Breast epithelium (tissue), 4 donors: ENCODE measurements at places on chromosomes 11 and 22. TPM values are rescaled to one million over a fixed set of nuclear protein-coding genes. Genes with fewer than 3 reads are reported as not detected.

The CHRM1 gene
- total RNA-seq = 0.88 TPM

The OR5P2 gene
- 6.6 TPM for total RNA-seq

GRCh38 chr11:112526699-112527416 is 266.2 kb upstream of the PLET1 start:
- no peak for DNase-seq
- no peaks in the 10 kb centered on the region for H3K27me3 ChIP-seq
- no peaks in the 10 kb centered on the region for H3K36me3 ChIP-seq
- H3K4me1 ChIP-seq = no peaks in the 10 kb centered on the region
- no peak overlapping the region for H3K4me3 ChIP-seq

GRCh38 chr22:47634347-47634746 is 871.9 kb downstream of the TBC1D22A start:
- H3K27ac ChIP-seq = no peak overlapping the region
- no peaks in the 10 kb centered on the region for H3K36me3 ChIP-seq
- DNase-seq = no peak

GRCh38 chr11:116903090-116903489 is 65.7 kb upstream of the APOA1 start:
- H3K27me3 ChIP-seq = no peaks in the 10 kb centered on the region
- no peak for DNase-seq
- no peaks in the 10 kb centered on the region for H3K4me1 ChIP-seq

- H3K4me3 ChIP-seq = no peak overlapping the region
- H3K27ac ChIP-seq = no peak overlapping the region
- no peaks in the 10 kb centered on the region for H3K36me3 ChIP-seq
- no peaks in the 10 kb centered on the region for H3K4me1 ChIP-seq
- no peak for DNase-seq
These were observed 8.4 kb downstream of the KCTD17 start for GRCh38 chr22:37059876-37060449.

- no peak overlapping the region for H3K27ac ChIP-seq
- DNase-seq = no peak
- H3K27me3 ChIP-seq = no peaks in the 10 kb centered on the region
These were observed 1563.7 kb upstream of the TENM4 start for GRCh38 chr11:81004576-81004975.

DNA sequence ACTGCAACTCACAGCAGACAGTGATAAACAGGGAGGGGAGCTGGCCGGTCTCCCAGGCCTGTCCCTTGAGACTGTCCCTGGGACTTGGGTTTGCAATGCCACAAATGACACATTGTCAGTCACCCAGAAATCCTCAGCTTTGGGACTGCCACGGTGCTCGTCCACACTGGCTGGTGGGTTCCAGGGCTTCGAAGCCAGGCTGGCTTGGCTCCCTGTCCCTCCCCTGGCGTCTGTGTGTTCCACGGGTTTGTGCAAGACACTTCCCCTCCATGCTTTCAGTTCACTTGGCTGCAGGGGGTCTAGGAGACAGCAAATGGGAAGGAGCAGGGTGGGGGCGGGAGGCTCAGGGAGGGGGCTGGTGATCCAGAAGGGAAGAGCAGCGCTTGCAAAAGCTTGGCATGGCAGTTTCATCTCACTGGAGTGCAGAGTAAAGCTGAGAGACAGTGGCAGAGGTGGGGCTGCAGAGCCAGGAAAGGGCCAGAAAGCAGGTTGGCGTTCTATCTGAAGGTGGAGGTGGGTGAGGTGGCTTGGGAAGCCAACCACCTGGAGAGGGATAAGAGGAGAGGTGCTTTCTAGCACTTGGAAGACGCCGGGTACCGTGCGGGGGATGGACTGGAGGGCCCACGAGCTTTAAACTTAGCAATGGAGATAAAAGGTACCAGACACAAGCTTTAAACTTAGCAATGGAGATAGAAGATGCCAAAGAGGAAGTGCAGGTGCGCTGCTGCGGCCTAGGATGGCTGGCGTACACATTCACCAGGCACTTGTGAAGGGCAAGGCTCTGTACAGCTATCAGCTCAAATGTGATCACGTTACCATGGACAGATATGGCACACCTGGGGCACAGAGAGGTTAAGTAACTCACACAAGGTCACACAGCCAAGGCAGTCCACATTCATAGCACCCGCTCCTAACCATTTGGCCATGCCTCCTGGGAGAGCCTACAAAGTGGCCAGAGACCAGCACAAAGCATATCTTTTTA is 86.4 kb upstream of the SHISAL1 start:
- H3K4me1 ChIP-seq = no peaks in the 10 kb centered on the region
- no peaks in the 10 kb centered on the region for H3K36me3 ChIP-seq
- no peak overlapping the region for H3K4me3 ChIP-seq
- no peak overlapping the region for H3K27ac ChIP-seq
- H3K27me3 ChIP-seq = peaks cover 32% of the 10 kb centered on the region

- H3K4me3 ChIP-seq = no peak overlapping the region
- no peak for DNase-seq
- peak overlapping the region; percentile 31 for H3K27ac ChIP-seq
- H3K27me3 ChIP-seq = no peaks in the 10 kb centered on the region
- no peaks in the 10 kb centered on the region for H3K36me3 ChIP-seq
These were observed 1.0 kb downstream of the MOGAT2 start for GRCh38 chr11:75718419-75719339.

DNA sequence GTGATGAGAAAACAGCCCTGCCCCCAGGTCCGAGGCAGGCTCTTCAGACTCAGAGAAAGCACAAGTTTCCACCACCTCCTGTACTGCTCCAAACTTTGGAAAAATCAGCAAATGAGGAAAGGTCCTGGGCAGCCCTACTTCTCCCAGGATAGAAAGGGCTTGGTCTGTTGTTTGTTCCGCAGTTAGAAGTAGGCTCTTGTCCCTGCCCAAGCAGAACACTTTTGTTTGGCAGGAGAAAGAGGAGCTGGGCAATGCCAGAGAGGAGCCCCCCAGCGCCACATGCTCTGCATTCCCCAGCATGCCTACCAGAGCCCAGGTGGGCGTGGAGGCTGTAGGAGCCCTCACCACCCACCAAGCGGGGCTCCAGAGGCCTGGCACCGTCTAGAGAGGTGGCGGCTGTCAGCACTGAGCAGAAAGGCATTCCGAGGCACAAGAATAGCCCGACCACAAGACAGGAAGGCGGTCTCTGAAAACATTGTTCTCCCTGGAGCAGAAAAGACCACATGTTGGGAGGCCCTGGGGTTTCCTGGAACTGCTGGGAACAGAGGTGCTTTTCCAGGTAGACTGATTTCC is 90.3 kb upstream of the CD82 start:
- H3K27me3 ChIP-seq = no peaks in the 10 kb centered on the region
- no peaks in the 10 kb centered on the region for H3K4me1 ChIP-seq
- H3K4me3 ChIP-seq = no peak overlapping the region

DNA sequence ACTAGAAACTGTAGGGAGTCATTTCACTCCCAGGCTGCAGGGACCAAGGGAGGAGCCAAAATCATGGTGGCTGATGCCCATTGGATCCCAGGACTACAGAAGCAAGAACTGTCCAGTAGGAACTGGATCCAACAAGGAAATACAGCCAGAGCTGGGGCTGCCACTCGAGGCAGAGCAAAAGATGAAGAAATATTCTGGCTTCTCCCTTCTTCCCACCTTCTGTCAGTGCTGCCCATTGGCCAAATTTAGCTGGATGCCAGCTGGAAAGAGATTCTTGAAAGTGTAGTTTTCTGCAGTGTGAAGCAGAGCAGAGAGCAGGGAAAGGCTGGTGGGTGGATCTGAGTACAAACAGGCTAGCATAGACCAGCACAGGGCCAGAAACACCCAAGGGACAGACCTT is 45.6 kb downstream of the COMMD9 start:
- H3K4me1 ChIP-seq = no peaks in the 10 kb centered on the region
- H3K27ac ChIP-seq = no peak overlapping the region
- no peak for DNase-seq
- no peaks in the 10 kb centered on the region for H3K27me3 ChIP-seq
- no peaks in the 10 kb centered on the region for H3K36me3 ChIP-seq

- no peaks in the 10 kb centered on the region for H3K27me3 ChIP-seq
- no peaks in the 10 kb centered on the region for H3K36me3 ChIP-seq
- H3K27ac ChIP-seq = no peak overlapping the region
- H3K4me3 ChIP-seq = no peak overlapping the region
These were observed 28.3 kb upstream of the UPB1 start for GRCh38 chr22:24466716-24467328.

- H3K4me1 ChIP-seq = no peaks in the 10 kb centered on the region
- no peaks in the 10 kb centered on the region for H3K36me3 ChIP-seq
- H3K27me3 ChIP-seq = no peaks in the 10 kb centered on the region
- no peak overlapping the region for H3K27ac ChIP-seq
- no peak overlapping the region for H3K4me3 ChIP-seq
- DNase-seq = no peak
These were observed 333.8 kb downstream of the MN1 start for GRCh38 chr22:27467711-27468110.

DNA sequence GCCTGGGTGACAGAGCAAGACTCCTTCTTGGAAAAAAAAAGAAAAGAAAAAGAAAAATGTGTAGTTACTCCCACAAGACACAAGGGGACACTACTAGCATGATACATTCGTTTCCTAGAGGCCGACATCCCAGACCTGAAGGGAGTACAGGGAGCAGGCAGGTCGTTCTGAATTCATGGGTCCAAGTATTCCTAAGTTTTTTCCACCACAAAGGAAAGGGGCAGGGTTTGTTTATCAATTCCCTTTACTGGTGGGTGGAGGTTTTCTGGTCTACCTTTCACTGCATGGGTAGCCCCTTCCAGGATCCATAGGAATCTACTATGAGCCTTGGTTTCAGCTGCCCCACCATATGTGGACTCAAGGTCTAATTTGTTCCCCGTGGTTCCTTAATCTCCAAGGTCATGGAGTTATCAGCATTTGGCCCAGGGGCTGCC is 11.8 kb downstream of the TIGD3 start:
- peak; percentile 41 for DNase-seq
- H3K27me3 ChIP-seq = no peaks in the 10 kb centered on the region
- H3K4me1 ChIP-seq = no peaks in the 10 kb centered on the region
- H3K4me3 ChIP-seq = no peak overlapping the region

DNA sequence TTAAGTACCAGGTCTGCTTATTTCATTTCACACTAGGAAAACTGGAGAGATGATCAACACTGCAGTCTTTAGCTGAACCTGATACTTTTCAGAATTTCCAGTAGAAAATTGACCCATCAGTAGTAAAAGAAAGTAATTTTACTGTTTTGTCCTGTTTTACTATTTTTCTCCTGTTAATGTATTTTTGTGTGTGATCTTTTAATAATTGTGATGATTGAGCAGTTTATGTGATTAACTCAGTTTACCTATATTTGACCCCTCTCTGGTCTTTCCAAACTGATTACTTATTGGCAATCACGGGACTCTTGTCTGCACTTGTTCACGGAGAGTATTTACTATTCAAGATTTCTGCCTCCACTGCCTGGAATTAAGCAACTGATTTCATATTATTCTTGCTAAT is 546 bp upstream of the CYP2R1 start:
- no peak for DNase-seq
- no peaks in the 10 kb centered on the region for H3K36me3 ChIP-seq
- peak overlapping the region; percentile 96 for H3K27ac ChIP-seq
- H3K4me1 ChIP-seq = peaks cover 3% of the 10 kb centered on the region
- no peaks in the 10 kb centered on the region for H3K27me3 ChIP-seq

DNA sequence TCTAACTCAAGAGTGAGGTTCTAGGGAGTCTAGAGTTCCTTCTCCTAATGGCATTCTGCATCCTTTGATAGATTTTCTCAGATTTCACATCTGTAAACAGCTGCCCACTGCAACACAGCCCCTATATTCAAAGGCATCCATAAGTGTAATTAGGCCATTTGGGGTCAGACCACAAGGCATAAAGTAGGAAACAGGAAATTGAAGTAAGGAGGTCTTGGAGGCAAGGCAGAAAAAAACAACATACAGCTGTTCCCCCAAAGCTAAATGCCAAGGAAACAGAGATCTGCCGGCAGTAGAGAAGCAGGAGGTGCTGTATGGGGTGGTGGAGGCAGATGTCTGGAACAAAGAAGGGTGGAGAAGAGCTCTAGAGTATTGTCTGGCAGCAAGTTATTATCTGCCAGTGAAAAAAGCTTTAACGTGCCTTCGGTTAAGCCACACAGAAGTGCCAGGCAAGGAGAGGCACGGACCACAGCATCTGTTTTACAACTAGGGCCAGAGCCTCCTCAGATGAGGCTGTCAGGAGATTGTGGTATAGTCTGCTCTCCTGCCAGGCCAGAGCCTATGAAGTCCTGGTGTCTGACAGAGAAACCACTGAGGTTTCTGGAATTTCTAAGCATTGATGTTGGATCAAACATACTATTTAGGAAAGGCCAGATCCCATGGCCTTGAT is 100.2 kb upstream of the CHRM4 start:
- no peaks in the 10 kb centered on the region for H3K36me3 ChIP-seq
- no peak for DNase-seq
- H3K4me3 ChIP-seq = no peak overlapping the region
- H3K4me1 ChIP-seq = no peaks in the 10 kb centered on the region
- H3K27me3 ChIP-seq = no peaks in the 10 kb centered on the region
- peak overlapping the region; percentile 68 for H3K27ac ChIP-seq

GRCh38 chr11:71383461-71383860 is 64.7 kb downstream of the DHCR7 start:
- no peaks in the 10 kb centered on the region for H3K27me3 ChIP-seq
- no peaks in the 10 kb centered on the region for H3K36me3 ChIP-seq
- no peak for DNase-seq
- no peak overlapping the region for H3K4me3 ChIP-seq

DNA sequence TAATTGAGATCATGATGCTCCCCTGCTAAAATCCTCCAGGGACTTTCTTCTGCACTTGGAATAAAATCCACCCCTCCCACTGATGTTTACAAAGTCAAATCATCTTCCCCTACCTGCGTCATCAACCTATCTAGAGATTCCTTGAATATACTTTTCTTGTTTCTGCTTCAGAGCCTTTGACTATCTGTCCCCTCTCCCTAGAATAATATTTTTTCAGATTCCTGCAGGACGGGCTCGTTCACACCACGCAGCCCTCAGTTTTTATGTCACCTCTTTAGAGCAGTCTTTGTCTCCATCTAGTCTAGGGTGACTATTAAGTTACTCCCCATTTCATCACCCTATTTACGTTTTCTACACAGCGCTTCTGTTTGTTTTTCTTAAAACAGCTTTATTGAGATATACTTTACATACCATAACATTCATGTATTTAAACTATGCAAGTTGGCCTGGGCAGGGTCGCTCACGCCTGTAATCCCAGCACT is 94.8 kb upstream of the SESN3 start:
- H3K36me3 ChIP-seq = no peaks in the 10 kb centered on the region
- H3K4me3 ChIP-seq = no peak overlapping the region
- no peaks in the 10 kb centered on the region for H3K4me1 ChIP-seq
- H3K27ac ChIP-seq = no peak overlapping the region
- no peaks in the 10 kb centered on the region for H3K27me3 ChIP-seq

DNA sequence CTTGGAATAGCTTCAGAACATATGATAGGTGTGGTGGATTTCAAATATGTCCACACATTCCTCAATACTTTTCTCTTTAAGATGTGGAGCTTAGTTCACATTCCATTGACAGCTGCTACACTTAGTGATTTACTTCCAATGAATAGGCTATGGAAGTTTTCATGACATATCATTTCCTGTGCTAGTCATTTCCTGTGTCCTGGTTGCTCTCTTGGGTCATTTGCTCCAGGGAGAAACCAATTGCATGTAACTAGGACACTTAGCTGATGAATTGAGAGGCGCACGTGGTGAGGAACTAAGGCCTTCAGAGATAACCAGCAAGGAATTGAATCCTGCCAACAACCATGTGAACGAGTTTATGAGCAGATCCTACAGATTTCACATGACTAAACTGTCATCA is 120.9 kb downstream of the SLC17A6 start:
- H3K4me3 ChIP-seq = no peak overlapping the region
- H3K27ac ChIP-seq = no peak overlapping the region
- H3K27me3 ChIP-seq = no peaks in the 10 kb centered on the region
- H3K4me1 ChIP-seq = no peaks in the 10 kb centered on the region
- no peaks in the 10 kb centered on the region for H3K36me3 ChIP-seq
- no peak for DNase-seq

- no peaks in the 10 kb centered on the region for H3K36me3 ChIP-seq
- no peak overlapping the region for H3K27ac ChIP-seq
- no peaks in the 10 kb centered on the region for H3K27me3 ChIP-seq
These were observed 8.5 kb downstream of the DENND6B start for GRCh38 chr22:50318356-50318697.
